Stimulated activated CD8-positive, alpha-beta memory T cell treated with anti-CD3 and anti-CD28 coated beads, Interleukin-7, amount 100 ng/mL, for 24 hours (primary cell): ENCODE measurements at places on chromosomes 11 and 22.
A peak's percentile ranks its signal among the peaks of the same experiment; 100 is the strongest.

- no peak for DNase-seq
These were observed 30.9 kb downstream of the ZBTB16 start for GRCh38 chr11:114090225-114090910.

- DNase-seq, result no peak
These were observed 44.6 kb upstream of the SORL1-AS1 start for GRCh38 chr11:121497176-121497998.

DNA sequence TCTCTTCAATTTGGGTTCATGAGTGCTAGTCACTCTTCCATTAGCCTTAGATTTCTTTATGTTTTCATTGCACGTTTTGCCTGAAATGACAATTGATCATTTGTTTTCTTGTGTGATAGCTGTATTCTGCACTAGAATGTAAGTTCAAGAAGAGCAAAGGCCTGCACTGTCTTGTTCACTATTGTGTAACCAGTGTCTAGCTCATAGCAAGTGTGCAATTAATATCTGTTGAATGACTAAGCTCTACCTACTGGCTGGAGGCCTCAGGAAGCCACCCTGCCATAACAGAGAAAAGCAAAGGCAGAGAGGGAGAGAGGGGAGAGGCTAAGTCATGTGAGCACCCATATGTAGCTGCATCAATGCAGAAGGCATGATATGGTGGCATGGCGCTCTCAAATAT lies 292.8 kb upstream of the SYN3 start:
- no peak for DNase-seq

- no peak for DNase-seq
These were observed 3.5 kb downstream of the RRP8 start for GRCh38 chr11:6599881-6600390.

- no peak for DNase-seq
These were observed 30.6 kb upstream of the PANX2 start for GRCh38 chr22:50139843-50140415.

DNA sequence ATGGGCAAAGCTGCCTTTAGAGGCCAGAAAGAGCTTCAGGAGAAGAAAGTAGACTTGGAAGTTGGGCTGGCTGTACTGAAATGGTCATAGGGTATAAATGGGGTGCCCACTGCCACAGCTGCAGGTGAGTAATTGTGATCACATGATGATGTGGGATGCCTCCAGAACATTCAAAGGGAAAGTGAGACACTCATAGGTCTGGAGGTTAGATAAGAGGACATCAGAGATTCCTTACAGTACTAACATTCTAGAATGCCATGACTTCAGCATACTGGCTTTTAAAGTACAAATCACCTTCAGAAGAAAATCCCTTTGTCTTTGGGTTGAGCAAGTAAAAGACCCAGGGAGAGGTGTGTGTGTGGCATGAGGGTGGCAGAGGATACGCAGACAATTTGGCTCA lies 419.2 kb downstream of the TENM4 start:
- no peak for DNase-seq

DNA sequence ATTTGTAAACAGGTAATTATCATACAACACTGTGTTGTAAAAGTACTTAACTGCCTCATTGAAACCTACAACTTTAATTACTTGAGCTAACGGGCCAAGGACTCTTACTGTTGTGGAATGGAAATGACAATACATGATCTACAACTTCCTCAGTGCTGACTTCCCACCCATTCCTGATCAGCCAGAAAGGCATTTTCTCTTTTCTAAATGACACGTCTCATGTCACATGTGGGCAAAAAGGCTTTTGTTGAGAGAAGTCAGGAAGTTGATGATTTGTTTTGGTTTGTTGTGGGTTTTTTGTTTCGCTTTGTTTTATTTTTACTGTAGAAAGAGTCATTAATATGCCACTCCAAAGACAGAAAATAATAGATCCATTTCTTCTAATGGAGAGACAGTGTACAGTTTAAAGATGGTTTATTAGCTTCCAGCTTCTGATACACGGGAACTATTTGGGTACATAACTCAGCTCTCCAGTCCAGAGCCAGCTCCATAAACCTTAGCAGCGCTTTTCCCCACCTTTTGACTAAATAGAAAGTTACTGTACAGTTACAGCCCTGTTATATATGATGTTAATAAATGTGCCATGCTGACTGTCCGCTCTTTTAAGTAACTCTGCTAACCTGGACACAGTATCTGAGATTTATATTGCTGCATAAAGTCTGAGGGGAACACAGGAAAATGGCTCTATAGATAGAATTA lies 509.4 kb upstream of the API5 start:
- DNase-seq, result no peak

GRCh38 chr11:86120807-86121206 lies 51.9 kb upstream of the PICALM start:
- DNase-seq, result no peak

GRCh38 chr22:49352361-49353169 lies 475.1 kb downstream of the BRD1 start:
- DNase-seq, result no peak

DNA sequence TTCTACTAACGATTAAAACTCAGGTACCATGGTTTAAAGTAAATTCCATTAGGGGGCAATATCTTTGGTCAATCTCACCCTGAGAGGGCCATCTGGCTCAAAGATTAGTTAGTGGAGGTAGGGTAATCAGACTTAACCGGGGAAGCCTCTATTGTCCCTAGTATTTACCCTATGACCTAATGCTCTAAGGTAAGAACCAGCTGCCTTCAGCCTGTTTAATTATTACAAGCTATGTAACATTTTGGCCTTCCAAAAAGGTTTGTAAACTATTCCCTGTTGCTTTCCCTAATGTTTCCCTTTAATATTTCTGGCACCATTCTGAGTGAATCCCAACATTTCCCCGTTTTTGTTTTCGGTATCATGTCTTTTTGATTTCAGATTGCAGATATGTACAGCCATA lies 15.1 kb upstream of the GLYATL1 start:
- DNase-seq, result no peak

GRCh38 chr22:35544827-35545226 lies 4.2 kb downstream of the RASD2 start:
- DNase-seq, result no peak

DNA sequence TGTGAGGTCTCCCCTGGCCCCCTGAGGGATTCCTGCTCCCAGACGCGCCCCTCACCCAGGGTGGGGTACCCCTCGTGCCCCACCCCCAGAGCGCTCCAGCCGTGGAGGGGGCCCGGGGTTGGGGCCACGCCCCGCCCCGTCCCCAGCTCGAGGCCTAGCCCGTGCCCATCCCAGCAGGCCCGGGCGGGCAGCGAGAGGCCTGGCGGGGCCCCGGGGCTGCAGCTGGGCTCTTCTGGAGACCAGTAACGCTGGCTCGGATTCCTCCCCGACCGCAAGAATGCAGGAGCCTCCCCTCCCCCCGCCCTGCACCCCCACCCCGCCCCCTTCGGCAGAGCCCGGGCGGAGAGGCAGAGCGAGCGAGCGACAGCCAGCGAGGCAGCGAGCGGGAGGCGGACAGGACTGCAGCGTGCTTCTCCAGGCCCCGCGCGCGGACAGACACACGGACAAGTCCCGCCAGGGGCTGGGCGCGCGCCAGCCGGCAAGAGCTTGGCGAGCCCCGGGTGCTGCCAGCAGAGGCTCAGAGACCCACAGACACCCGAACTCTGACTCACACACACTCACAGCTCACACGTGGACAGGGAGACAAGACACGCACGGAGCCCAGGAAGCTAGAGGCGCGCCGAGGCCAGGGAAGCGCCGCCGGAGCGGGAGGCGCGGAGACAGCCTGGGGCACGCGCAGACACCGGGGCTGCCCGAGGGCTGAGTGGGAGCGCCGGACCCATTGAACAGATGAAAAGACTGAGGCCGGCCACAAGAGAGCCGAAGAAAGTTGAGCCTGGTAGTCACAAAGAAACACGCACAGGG lies 15.2 kb downstream of the BCL9L start:
- DNase-seq, result no peak

- DNase-seq, result no peak
These were observed at the start of gene MS4A6A for GRCh38 chr11:60182541-60183330. Gene MS4A6A, minus strand, starts transcription at chr11:60183083. Its CDS starts 1,356 bp downstream, at chr11:60181727.

- DNase-seq, result no peak
These were observed 59.0 kb upstream of the CD82 start for GRCh38 chr11:44506375-44507016.

DNA sequence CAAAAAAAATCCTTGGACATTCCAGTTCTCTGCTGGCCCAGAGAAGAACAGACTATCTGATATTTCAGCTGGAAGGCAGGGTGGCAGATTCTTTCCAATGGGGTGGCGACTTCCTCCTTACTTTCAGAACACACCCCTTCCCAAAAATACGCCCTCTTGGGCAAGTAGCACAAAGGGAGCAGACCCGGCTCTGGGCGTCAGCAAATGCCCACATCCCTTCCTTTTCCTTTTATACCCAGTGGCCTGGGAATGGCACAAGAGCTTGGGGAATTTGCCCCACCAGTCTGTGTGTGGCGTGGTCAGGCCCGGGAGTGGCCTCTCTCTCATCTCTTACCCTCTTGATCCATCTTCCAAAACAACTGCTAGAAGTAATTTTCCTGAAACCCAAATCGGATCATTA lies 33.0 kb upstream of the NUP160 start:
- DNase-seq, result no peak

GRCh38 chr11:109784536-109784935 lies 308.7 kb upstream of the ZC3H12C start:
- DNase-seq, result no peak

- no peak for DNase-seq
These were observed 673 bp downstream of the CDON start for GRCh38 chr11:126061707-126062678.

DNA sequence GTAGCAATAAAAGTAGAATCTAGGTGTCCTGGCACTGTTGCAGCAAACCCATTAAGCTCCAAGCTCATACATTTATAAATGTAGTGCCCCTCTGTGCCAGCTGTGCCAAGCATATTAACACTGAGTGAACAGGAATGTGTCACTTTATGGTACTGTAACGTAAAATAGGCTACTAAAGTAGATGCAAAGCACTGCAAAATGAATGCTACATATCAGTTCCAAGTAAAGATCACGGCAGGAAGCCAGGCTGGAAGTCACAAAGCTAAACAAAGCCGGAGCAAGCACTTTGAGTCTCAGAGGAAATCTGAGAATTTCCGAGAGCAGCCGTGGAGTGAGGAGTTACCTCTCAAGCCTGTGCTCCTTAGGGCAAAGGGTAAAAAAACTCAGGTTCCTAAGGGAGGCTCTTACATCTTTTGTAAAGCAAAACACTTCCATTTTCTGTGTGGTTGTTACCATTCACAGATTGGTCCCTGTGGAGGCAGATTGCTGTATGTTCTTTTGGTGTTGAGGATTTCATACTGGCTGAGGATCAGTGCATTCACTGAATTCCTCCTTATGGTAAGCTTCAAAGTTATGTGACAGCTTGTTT lies 85.7 kb downstream of the WNT11 start:
- no peak for DNase-seq

DNA sequence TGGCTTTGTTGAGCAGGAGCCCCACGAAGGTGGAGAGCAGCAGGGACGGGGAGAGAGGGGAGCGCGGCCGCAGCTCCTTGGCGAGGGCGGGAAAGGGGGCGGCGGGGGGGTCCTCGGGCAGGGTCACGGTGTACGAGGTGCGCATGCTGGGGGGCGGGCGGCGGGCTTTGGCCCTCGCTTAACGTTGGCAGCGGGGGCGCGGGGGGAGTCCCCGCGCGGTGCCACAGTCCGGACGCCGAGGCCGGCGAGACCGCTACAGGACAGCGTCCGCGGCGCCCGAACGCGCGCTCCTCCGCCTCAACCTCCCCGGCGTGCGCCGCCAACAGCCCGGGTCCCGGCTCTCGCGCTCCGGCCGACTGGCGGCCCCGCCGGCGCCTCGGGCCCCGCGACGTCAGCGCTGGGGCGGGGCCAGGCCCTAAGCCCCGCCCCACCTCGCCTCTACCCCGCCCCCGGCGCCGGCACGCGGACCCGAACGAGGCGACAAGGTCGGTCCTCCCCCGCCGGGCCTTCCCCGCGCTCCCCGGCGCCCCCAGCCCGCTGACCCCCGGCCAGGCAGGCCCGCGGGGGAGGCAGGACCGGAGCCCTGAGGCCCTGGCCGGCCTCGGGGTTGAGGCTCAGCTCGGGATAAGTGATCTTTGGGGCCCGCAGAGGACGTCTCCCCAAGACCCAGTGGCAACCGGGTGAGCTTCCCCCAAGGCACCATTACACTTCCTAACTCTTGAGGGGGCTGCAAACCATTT lies 17.5 kb downstream of the USP2 start:
- no peak for DNase-seq

GRCh38 chr22:37358917-37359316 lies 68.4 kb downstream of the ELFN2 start:
- no peak for DNase-seq

DNA sequence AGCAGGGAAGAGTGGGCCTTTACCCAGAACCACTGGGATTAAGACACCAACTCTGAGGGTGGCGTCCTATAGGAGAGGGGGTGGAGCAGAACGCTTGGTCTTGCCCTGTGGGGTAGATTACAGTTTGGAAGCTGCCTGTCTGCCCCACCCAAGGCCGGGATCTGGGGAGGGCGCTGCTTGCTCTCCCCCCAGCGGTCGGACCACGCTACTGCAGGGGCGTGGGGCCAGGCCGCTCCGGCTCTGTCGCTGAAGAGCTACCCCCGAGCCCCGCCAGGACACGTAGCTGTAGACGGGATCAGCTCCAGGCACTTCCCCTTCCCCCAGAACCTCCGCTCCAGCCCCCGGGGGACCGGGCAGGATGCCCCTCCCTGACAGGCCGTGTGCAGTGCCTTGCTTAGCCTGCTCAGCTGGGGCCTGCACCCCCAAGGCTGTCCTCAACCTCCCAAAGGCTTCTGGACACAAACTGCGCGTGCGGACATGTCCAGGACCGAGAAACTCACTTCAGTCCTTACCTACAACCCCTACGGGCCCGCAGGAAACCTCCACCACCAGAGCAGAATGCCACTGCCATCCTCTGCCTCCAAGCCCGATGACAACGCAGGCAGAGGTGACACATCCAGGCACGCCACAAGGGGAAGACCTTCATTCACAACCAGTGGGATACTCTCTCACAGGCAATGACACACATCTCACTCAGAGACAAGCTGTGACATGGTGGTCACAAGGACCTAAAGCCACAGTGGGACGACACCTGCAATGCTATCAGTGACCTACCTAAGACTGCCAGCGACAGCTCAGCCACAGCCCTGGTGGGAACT lies 3.6 kb downstream of the AHNAK start:
- DNase-seq, result no peak

GRCh38 chr22:23716811-23717801 lies 26.3 kb downstream of the RGL4 start:
- DNase-seq, result peak; percentile 61

GRCh38 chr22:28105413-28105812 lies 186.4 kb upstream of the PITPNB start:
- DNase-seq, result no peak

- DNase-seq, result peak; percentile 46
These were observed 10.4 kb upstream of the HIKESHI start for GRCh38 chr11:86291466-86292262.

DNA sequence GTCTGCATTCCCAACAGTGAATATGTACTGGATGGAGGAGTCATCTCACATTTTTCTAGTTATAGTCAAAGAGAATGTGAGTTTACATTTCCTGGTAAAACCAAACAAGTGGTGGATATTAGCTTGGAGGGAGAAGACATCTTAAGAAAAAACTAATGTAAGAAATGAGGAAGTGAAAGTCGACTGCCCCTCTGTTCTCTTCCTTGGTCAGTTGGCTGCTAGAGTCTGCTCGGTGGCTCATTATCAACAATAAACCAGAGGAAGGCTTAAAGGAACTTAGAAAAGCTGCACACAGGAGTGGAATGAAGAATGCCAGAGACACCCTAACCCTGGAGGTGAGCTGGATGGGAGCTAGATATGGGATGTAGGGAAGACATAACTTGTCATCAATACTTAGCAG lies 5.8 kb downstream of the SLC22A9 start:
- DNase-seq, result no peak

- no peak for DNase-seq
These were observed 14.5 kb downstream of the PAX6 start for GRCh38 chr11:31796499-31797189.

- no peak for DNase-seq
These were observed 540.3 kb downstream of the NTM start for GRCh38 chr11:131910523-131911387.
